ENCODE measurements at places on chromosomes 12 and 14.
A peak's percentile ranks its signal among the peaks of the same experiment; 100 is the strongest.

GRCh38 chr14:79378020-79378419 lies 833.3 kb downstream of the DIO2 start:
- no peak for DNase-seq

DNA sequence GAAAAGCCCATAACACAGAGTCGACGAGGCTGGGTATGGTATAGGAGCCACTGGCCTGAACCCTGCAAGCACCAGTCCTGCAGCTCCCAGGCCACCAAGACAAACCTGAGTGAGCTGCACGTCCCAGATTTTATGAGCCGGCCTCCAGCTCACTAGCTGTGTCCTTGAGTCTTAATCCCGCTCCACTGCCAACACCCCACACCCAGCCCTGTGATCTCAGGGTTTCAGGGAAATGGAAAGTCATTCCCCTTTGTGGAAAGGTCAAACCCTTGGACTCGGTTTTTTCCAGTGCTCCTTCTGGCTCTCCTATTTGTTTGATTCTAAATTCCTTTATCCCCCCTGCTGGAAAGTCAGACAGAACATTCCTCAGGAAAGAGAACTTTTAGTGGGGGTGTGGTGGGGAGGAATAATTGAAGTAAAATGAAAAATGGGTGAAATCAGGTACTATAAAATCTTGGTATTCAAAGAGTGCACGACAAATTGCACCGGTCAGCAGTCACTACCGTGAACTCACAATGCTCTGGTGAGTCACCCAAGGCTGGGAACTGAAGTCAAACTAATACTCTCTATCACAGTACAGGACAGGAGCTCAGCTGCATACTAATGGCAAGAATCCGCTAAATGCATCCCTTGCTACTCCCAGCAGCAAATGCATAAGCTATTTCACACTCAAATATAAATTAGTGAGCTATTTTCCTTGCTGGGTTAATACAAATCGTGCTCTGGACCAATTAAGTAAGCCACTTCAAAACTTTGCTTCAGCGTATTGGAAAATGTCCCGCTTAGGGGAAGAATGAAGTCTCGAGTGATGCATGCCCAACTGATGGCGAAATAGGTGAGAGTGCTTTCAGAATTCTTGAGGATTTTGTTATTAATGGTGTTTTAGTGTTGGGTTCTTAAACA lies 9.0 kb downstream of the PITPNM2 start:
- DNase-seq: peak; percentile 84

- DNase-seq: peak; percentile 36
Observed at GRCh38 chr12:98399532-98399931, 115.9 kb upstream of the TMPO start.

- DNase-seq: no peak
Observed at GRCh38 chr12:31752450-31752849, 23.6 kb upstream of the AMN1 start.

- no peak for DNase-seq
Observed at GRCh38 chr12:9051158-9051550, 61.8 kb downstream of the KLRG1 start.

- peak; percentile 98 for DNase-seq
Observed at GRCh38 chr14:95507174-95507573, 9.3 kb downstream of the SYNE3 start.

- peak; percentile 64 for DNase-seq
Observed at GRCh38 chr12:67921286-67921685, 68.0 kb upstream of the IFNG-AS1 start.

GRCh38 chr14:89351221-89351515 lies 65.9 kb downstream of the FOXN3 start:
- no peak for DNase-seq

DNA sequence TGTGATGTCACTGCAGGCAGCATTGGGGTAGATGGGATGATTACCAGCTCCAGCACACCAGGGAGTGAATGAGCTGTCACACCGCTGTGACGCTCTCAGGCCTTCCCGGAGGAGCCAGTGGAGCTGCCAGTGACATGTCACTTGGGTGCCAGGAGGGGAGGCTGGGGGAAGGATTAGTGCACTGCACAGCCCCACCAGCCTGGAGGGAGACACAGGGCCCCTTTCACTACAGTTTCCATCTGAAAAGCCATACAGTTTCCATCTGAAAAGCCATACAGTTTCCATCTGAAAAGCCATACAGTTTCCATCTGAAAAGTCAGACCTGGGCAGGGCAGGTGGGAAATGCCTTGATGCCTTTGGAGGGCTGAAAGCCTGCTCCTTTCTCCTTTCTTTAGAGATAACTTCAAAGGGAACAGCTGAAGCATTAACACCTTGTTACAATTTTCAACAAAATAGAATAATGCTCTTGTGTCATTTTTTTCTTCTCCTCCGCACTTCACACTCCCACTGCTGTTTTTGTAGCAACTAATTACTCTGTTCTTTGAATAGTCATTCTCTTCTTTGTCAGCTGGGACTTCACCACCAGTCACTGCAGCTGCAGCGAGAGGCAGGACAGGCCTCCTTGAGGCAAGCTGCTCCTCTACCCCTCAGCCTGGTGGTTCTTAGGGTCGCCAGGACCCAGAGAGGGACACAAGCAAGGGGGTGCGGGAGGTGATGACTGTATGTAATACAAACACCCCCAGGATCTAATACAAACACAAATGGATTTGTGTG lies 256.9 kb upstream of the RGS6 start:
- no peak for DNase-seq

DNA sequence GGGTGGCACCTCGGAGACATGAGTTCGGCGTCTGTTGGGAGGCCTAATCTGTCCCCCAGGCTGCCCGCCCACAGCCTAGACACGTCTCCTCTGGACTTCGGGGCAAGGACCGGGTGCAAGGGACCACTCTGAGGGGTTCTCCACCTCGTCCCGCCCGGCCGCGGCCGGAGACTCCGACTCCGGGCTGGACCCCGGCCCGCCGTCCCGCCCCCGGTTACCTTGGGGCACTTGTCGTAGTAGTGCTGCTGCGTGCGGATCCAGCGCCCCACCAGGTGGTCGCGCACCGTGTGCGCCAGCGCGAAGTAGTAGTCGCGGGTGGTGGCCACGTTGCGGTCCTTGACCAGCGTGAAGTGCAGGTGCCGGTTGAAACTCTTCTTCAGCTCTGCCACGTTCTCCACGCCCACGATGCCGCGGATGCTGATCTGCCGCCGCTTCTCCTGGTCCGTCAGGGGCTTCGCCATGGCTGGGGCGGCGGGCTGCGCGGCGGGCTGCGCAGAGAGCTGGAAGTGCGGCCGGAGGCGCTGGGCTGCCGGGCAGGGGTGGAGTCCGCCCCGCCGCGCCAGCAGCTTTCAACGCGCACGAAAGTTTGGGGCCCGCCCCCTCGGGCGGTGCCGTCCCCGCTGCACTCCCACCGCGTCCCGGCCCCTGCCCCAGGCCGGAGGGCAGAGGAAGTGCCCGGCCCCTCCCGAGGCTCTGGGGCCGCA lies at the start of gene PYGL:
PYGL (minus strand) TSS at position 541 of the 704 bp plus-strand sequence; CDS start at position 461, 80 bp downstream.
- peak; percentile 89 for DNase-seq

GRCh38 chr12:130441771-130442760 lies 104.4 kb downstream of the PIWIL1 start:
- no peak for DNase-seq

DNA sequence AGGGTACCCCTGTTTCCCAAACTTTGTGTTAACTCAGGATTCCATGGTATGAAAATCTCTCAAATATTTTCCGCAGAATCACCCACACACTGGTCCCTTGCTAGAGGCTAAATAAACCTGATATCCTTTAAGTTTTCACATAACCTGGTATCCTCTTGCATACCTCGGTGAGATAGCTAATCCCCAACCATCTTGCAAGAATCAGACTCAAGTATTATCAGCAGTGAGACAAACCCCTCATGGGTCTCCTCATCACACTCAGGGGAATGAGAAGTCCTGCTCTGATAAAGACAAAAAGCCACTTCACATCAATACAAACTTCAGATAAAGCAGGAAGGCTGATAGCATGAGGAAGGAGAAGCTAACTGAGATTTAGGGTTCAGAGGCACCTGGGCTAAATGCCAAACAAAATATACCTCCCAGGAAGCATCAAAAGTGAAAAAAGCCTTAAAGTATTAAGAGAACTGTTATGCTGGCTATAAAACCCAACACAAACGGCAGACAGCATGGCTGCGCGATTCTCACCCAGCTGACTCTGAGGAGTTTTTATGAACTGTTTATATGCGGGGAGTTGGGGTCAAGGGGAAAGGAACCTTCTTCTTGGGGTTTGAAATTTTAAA lies 96.5 kb downstream of the FOXN3 start:
- no peak for DNase-seq

DNA sequence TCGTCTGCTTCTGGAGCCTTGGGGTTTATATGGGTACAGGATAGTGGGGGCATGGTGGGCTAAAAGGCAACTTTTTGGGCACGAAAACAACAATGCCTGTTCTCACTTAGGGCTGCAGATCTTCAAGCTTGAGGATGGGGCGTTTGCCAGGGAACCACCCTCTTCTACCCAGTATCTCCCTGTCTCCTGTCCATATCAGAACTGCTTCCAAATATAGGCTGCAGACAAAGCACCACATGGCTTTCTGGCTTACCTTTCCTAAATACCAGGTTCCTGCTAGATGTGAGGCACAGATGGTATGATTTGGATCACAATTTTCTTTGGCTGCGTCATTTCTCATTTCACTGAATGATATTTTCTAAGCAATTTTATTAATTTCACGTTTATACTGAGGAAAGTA lies 70.4 kb downstream of the CMAS start:
- no peak for DNase-seq

GRCh38 chr12:33676866-33677265 lies 237.2 kb upstream of the SYT10 start:
- no peak for DNase-seq

DNA sequence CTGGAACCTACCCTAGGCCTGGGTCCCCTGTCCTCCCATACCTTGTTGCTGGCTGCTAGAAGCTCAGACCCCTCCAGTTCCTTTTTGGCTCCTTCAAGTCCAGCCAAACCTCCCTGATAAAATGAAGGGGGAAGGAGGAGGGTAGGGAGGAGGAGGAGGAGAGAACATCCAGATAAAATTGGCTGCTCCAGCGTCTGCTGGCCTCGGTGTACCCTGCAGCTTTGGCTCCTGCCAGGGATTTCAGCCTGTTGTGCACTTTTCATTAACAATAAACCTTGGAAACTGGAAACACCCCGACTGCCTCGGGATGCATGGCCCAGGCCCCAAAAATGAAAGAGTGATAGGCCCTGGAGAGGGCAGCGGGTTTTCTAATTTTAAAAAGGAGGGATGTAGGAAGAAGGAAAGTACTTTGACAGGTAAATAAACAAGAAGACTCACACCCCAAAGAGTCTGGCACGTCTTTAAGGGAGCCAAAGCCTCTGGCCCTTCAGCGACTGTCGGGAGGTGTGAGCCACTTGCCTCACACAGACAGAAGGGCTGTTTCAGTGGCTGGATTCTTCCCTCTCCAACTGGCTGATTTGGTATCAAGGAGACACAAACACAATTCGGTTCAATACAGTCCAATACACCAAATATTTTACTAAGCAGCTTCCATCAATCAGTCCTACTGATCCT lies 49.8 kb downstream of the NUAK1 start:
- DNase-seq: no peak

- no peak for DNase-seq
Observed at GRCh38 chr12:70443062-70443673, 77.1 kb downstream of the KCNMB4 start.

GRCh38 chr12:24960222-24960855 lies 11.4 kb upstream of the BCAT1 start:
- peak; percentile 77 for DNase-seq

DNA sequence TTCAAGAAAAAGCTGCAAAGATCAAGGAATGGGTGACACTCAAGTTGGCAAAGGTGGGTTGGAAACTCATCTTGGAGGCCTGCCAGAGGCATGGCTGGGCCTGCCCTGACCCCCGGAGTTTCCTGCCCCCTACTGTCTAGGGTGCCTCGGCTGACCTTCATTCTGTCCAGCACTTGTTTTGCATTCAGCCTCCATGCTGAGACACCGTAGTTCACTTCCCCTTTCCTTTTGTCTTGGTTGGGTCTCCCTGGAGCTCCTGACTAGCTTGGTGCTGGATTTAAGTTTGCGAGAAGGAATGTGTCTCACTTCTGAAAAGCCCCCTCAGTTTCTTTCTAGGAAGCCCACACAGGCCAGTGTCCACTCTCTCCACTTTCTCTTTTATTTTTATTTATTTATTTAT lies 26.5 kb downstream of the PLEKHH1 start:
- no peak for DNase-seq

DNA sequence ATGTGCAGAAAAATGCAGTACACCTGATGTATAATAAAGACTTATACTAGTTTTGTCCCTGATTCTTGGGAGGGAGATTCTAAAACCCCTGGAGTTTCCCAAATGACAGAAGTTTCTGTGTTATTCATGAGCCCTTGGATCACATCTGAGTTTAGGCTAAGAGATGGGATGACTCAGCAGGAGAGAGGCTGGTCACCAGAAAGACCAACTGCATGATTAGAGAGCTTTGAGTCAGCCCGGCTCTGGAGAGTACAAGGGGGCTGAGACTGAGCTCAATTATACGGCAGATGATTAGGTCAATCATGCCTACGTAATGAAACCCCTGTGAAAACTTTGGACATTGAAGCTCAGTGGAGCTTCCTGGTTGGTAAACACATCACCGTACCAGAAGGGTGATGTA lies 174.2 kb downstream of the SSPN start:
- peak; percentile 78 for DNase-seq

GRCh38 chr12:64560396-64561301 lies 49.6 kb upstream of the RASSF3 start:
- DNase-seq: peak; percentile 99

DNA sequence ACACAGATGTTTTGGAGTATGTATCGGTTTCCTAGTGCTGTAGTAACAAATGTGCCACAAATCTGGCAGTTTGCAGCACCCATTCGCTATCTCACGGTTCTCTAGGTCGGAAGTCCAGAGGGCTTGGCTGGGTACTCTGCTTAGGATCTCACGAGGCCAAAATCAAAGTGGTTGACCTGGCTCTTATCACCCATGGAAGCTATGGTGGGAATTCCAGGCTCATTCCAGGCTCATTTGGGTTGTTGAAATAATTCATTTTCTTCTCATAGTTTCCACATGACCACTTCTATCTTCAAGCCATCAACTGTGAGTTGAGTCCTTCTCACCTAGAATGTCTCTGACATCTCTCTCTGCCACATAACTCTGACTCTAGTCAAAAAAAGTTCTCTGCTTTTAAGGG lies 431.0 kb upstream of the TMPO start:
- DNase-seq: no peak

DNA sequence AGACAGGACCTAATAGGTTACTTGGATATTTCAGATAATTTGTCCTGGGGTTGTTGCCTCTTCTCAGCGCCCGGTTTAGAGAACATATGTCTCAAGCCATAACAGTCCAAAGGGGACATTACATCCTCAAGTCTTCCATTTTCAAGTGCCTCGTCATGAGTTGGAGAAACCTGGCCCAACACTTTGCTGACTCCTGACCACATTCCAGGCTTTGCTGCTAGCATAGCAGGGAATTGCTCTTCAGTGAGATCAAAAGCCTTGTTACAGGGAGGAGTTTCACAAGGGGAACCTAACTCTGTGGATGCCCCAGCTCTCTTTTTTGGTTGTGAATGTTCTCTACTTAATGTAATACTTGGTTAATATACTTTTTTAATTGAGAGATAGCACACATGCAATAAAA lies 8.2 kb upstream of the MMP19 start:
- DNase-seq: peak; percentile 74

DNA sequence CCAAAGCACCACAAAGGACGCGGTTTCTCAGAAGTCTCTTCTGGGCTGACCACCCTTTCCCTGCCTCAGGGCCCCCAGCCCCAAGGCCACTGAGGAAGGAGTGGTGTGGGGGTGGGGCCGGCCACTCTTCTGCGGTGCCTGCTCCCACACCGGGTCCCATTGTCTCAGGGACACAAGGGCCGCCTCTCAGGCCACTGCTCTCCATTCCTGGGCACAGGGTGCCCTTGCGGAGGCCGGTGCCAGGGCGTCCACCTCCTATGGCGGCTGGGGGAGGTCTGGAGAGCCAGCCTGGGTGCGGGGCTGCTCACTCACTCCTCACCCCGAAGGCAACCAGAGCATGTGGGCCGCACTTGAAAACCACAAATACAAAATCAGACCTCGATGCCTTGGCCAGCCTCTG lies 44.1 kb downstream of the PRIMA1 start:
- DNase-seq: no peak
